RWPE1 (cell line): ENCODE measurements at places on chromosomes 1 and 21.

GRCh38 chr1:39016604-39017171 lies 9.5 kb upstream of the NDUFS5 start:
- DNase-seq, result no peak

DNA sequence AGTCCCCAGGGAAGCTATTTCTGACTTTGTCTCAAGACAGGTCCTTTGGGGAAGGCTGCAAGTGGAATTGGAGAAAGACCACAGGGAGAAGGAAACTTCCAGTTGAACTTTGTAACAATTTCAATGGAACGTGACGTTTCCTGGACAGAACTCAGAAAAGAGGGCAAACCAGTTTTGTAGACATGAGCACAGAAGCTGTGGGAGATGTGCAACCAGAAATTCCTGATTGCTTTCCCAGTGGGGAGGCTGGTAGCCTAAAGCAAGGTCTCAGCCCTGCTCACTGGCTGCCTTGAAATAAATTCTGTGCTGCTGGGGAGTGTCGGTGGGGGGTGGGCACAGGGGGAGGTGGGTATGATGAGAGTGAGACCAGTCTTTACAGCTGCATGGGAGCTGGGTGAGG lies 1206.7 kb upstream of the ADGRL2 start:
- no peak for DNase-seq

- no peak for DNase-seq
Observed at GRCh38 chr1:244615301-244615700, 37.6 kb upstream of the DESI2 start.

DNA sequence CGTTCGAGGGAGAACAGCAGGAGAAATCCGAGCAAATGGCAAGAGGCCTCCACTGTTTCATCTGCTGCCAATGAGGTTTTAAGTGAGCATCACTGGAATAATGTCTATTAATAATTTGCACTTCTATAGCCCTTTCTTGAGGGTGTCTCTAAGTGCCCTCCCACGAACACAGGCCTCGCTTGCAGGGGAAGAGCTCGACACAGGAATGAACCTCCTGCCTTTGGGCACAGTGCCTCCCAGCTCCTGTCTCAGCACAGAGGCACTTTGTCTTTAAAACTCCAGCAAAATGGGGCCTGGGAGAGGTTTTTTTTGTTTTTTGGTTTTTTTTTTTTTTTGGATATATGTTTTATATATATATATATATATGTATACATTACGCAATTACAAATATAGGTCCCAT lies 56.6 kb downstream of the OLIG1 start:
- no peak for DNase-seq

DNA sequence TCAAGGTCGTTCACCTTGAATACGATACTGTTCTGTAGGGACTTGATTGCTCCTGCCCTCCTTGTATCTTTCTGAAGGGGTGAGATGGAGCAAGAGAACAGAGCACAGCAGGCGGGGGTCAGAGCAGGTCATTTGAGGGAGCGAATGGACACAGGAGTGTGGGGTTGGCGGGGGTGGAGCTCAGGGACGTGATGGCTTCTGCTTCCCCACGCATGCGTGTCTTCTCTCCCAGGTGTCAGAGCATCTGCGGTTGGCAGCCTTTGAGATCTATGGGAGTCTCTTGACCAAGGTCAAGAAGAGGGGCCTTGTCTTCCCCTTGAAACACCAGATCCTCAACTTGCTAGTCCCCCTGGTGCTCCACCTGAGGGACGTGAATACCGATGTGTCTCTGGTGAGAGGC lies 63.9 kb downstream of the INAVA start:
- DNase-seq, result no peak

DNA sequence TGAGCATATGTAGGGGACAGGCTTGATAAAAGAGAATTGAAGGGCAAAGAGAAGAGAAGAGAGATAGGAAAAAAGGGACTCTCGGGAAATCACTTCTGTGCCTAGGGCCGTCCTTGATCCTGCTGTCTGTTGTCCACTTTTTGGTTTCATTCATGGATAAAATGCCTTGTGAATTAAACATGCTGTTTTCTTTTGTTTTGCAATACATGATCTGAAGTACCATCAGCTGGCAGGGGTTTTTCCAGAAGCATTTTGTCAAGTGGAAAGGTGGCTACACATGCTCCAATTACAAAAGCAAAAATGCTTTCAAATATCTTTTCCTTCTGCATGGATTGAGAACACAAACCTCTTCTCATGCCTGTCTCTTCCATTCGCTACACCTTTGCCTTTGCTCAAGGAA lies 361.7 kb downstream of the PDE4B start:
- no peak for DNase-seq

DNA sequence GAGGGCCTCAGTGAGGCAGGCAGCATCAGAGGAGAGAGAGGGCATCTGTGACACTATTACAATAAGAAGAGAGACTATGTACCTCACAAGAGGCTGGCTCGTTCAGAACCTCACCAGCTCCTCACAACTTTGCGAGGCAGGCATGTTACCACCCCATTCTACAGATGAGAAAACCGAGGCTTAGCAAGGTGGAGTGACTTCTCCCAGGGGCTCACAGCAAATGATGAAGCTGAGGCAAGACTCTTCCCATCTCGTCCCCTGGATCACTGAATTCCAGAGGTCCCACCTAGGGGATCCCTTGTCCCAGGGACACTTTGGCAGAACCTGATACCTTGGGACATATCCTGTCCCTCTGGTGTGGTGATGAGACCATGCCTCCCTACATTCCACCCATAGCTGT lies 64.4 kb downstream of the DISP3 start:
- DNase-seq, result no peak

DNA sequence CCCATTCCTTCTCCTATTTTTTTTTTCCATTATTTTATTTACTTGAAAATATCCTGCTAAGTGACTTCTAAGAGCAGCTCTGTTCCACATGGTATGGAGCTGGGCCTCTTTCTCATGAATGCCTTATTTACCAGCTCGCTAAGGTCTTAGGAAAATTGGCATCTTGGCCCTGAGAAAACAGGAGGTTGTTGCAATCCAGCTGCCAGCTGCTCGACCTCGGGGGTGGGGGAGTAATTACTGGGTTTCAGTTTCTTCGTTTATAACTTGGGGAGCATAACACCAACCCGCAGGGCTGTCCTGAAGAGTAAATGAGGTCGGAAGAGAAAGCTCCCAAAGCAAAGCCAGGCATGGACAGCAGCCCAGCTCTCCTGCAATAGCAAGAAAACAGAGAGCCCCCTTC lies 176.3 kb downstream of the AJAP1 start:
- no peak for DNase-seq

- peak; percentile 50 for DNase-seq
Observed at GRCh38 chr1:52192436-52192835, 50.5 kb downstream of the ZFYVE9 start.

- DNase-seq, result no peak
Observed at GRCh38 chr21:23801292-23801691, 1806.0 kb downstream of the MRPL39 start.

GRCh38 chr1:84370831-84371394 lies 27.4 kb upstream of the DNASE2B start:
- DNase-seq, result no peak

- DNase-seq, result no peak
Observed at GRCh38 chr1:10682108-10682445, 114.4 kb downstream of the CASZ1 start.

DNA sequence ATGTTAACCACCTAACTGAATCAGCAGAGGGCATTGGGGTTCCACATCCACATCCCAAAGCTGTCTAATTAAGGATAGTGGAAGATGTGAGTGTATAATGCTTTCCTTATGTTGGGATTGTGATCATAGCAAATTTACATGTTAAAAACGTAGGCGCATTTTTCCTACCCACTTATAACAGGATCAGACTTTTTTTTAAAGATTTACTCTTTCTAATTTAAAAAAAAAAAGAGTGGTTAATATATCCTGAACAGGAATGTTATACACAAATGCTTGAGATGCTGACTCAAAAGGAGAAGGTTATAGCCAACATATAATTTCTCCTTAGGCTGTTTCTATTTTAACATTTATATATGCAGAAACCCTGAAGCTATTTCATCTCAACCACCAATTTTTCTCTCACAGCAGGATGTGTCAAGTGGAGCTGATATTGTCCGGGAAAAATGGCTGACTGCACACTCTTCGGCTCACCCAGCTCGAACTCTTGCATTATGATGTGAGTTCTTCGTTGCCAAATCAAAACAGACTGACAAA lies 40.3 kb downstream of the RGS5 start:
- DNase-seq, result no peak

GRCh38 chr1:151739590-151740355 lies 18.5 kb downstream of the RIIAD1 start:
- DNase-seq, result peak; percentile 75

DNA sequence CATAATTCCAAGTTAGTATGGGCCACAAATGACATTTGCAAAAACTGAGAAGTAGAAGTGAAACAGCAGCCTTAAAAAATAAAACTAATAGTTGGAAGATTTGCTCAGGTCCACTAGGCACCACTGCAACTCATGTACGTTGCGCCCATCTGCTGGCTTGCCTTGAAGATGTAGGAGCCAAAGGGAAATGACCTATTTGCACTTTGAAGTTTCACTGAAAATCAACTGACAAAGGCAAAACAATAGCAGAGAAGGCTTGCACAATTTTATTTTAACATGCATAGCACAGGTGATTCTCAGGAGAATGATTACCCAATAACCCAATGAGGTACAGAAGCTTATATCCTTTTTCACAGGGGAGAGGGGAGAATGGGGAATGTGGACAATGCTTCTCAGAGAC lies 170.1 kb upstream of the USP25 start:
- no peak for DNase-seq

DNA sequence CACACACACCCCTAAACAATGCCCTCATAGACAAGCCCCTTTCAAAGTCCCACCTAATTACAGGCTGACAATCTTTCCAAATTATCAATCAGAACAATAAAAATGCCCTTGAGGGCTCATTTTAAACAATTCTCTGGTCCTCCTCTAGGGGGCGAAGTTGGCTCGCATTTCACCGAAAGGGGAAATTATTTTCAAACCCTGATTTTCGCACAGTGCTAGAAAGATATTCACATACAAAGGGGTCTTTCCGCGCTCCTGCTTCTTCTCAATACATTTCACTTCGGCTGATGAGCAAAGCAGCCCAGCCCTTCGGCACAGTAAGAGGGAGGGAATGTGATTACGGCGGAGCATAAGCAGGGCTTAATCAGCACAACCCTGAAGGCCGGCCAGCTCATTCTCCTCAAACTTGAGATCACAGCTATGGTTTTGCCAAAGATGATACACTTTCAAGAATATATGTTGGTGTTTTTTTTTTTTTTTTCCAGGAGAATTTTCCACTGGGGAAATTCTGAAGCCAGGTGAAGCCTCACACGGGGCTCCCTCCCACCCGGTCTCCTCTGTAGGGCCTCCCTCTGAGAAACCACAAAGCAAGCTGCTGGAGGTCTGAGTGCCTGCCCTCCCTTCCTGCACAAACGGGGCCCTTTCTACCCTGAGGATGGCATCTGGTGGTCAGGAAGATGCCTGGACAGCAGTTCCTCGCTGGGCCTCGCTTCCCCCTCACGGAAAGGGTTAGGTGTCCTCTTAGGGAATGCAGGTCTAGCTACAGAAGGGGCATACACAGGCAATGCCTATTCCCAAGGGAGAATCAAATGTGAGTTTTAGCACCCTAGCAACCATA lies 66.9 kb downstream of the GNG12 start:
- peak; percentile 54 for DNase-seq

DNA sequence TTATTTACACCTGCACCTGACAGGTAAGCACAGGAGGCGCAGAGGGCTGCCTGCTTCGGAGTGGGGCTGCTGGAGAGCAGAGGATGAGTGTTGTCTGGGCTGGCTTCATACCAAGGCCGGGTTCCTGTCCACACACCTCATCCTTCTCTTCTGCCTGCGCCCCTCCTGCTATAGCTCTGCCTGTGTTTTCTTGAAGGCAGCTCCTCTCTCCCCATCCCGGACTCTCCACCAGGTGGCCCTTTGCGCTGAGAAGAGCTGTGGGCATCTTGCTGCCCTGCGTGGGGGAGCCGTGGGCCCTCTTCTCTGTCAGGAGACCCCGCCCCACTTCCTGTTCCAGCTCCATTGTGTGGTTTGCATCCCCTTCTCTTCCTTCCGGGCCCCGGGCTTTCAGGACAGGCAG lies 35.0 kb downstream of the ARHGEF10L start:
- no peak for DNase-seq

DNA sequence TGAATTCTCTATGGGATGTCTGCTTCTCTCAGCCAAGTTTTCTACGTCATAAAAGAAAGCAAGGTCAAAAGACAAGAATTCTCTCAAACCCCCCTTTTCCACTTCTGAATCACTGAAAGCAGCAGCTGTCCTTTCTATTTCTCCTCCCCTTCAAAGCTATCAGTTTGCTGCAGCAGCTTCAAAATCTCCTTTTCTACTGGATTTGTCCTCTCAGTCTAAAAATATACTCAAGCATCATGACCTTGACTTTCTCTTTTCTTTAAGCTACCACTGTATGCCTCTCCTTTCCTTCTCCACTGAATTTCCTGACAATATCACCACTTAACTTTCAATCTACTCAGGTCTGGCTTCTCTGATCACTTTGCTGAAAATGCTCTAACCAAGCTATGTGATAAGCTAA lies 1.9 kb downstream of the WDR64 start:
- no peak for DNase-seq

GRCh38 chr1:208988811-208989222 lies 594.7 kb upstream of the CAMK1G start:
- peak; percentile 60 for DNase-seq

- DNase-seq, result no peak
Observed at GRCh38 chr1:47184822-47185677, 4.8 kb downstream of the PDZK1IP1 start.

DNA sequence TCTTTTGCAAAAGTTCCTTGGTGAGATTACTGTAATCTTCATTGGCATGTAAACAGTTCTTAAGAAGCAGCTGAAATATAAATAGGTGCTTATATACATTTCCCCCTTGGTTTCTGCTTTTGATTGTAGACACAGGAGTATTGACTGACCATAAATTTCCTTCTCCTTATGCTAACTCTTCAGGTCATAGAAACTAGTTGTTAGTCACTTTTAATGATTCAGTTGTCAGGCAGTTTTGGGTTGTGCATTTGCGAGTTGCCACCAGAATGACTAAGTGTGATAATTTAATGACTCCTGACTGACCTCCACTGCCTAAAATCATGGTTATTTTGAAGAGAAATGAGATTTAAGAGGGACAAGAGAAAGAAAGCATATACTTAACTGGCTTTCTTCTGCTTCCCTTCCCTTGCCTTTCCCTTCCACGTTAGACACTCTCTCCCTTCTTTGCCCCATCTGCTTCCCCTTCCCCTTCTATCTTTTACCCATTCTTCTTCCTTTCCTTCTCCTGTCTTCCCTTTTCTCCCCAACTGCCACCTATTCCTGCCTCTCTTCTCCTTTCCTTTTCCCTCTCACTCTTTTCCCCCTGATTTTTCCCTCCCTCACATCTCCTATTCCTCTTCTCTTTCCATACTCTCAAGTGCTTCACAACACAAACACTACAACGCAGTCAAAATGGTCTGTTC lies 12.3 kb downstream of the ZMPSTE24 start:
- peak; percentile 15 for DNase-seq

GRCh38 chr1:113993072-113993471 lies 13.8 kb downstream of the OLFML3 start:
- DNase-seq, result no peak

- DNase-seq, result no peak
Observed at GRCh38 chr21:46082963-46083790, 14.7 kb upstream of the COL6A2 start.
